Calu3 (cell line): ENCODE measurements at places on chromosomes 12 and 14.

DNA sequence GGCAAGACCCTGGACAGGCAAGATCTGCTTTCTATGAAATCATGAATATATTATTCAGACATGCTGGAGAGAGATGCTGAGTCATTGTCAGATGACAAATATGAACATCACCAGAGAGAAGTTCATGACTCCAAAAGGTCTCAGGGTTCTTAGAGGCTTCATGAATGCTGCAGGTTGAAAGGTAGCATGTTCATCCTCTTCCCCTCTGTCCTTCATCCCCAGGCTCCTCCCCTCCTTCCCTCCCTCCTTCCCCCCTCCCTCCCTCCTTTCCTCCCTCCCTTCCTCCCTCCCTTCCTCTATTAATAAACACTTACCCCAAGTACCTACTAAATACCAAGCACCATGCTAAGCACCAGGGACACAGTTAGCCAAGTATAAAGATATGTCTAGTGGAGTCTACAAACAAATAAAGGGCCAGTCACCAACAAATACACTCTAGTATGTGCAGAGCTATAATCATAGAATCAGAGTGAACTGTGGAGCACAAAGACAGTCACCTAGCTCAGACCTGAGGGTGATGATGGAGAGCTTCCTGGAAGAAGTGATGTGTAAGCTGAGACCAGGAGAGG lies 46.2 kb downstream of the RPH3A start:
- no peak for DNase-seq

DNA sequence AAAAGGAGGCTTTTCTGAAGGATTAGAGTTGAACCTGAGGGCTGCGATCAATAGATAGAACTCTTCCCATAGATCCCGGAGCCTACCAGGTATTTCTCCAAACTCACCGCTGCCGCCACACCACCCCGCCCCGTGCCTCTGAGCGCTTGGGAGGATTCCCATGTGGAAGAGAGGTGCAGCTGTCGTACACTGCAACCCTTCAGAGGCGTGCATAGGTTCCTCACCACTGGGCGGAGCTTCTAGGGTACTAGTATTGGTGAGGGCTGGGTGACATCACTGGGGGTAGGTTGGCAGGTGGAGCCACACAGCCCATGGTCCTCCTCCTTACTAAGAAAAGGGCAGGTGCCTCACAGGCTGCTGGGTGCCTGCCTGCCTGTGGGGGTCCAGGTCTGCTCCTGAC lies 127.0 kb downstream of the TSPAN9 start:
- peak; percentile 13 for DNase-seq

- DNase-seq = peak; percentile 70
Observed at GRCh38 chr14:104805326-104805678, 4.4 kb downstream of the ZBTB42 start.

- peak; percentile 74 for DNase-seq
Observed at GRCh38 chr12:51391283-51392123, at the start of gene GALNT6. GALNT6 (minus strand) TSS chr12:51391406; CDS start chr12:51379781, 11,625 bp downstream.

DNA sequence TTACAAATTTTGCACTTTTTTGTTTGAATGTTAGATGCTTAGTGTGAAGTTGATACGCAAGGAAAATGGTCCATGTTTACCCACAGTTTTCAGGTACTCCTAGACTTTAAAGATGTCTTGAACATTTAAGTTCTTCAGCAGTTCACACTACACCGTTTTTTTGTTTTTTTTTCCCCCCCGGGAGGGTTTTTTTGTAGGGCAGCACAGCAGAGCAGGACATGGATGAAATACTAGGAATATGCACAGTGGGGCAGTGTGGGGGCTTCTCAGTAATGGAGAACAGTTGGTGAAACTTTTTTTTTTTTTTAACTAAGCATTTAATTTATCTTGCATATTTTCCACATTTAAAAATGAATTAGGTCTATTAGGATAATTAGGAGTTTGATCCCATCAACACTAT lies 4.9 kb downstream of the RAN start:
- no peak for DNase-seq

DNA sequence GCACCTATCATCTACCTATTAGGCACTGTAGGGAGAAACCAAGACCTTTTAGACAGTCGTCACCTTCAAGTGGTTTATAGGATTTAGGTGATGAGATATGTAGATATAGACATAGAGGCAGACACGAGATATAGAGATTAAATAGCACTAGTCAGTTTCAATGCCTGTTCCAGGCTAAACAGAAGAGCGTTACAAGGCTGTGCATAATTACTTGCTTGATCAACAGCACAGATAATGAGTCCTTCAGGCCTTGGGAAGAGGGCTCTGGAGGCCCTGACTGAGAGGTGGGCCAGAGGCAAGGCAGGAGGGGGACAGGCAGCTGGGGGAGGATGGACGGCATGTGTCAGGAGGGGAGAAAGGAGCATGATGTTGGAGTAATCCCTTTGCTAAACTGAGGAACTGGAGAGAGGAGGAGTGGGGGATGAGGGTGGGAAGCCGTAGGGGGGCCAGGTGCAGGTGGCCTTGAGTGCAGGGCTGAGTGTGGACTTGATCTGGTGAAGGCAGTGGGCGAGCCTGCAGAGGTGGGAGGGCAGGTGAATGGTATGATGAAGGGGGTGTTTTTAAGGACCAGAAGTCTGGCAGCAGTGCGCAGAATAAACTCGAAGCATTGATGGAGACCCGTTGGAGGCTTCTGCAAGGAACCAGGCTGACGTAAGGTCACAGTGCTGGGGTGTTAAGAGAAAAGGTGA lies 43.9 kb upstream of the ATP23 start:
- no peak for DNase-seq

- DNase-seq = peak; percentile 66
Observed at GRCh38 chr14:69572030-69572840, 2.4 kb downstream of the CCDC177 start.

GRCh38 chr14:100618318-100618693 lies 31.1 kb upstream of the BEGAIN start:
- no peak for DNase-seq

DNA sequence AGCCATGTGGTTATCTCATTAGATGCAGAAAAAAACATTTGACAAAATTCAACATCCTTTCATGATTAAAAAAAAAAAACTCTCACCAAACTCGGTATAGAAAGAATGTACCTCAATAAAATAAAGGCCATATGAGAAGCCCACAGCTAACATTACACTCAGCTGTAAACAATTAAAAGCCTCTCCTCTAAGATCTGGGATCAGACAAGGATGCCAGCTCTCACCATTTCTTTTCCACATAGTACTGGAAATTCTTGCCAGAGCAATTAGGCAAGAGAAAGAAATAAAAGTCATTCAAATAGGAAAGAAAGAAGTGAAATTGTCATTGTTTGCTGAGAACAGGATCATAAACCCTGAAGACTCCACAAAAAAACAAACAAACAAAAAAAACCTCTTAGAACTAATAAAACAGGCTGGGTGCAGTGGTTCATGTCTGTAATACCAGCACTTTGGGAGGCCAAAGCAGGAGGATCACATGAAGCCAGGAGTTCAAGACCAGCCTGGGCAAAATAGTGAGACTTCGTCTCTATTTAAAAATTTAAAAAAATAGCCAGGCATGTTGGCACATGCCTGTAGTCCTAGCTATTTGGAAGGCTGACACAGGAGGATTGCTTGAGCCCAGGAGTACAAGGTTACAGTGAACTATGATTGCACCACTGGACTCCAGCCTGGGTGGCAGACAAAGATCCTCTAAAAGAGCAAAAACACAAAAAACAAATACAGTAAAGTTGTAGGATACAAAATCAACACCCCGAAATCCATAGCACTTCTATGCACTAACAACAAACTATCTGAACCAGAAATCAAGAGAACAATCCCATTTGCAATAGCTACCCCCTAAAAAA lies 114.4 kb downstream of the FOXA1 start:
- no peak for DNase-seq

- DNase-seq = no peak
Observed at GRCh38 chr14:76355771-76356170, 20.2 kb upstream of the ESRRB start.

DNA sequence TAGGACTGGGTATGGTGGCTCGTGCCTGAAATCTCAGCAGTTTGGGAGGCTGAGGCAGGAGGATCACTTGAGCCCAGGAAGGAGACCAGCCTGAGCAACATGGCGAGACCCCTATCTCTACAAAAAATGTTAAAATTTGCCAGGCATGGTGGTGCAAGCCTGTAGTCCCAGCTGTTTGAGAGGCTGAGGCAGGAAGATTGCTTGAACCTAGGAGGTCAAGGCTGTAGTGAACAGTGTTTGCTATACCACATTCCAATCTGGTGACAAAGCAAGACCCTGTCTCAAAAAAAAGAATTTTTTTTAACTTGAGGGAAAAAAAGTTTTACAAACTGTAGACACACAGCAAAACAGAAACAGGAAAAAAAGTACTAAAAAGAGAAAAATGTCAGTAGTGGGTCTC lies 2.3 kb upstream of the MAP3K9 start:
- DNase-seq = no peak

- no peak for DNase-seq
Observed at GRCh38 chr12:114774197-114774596, 90.2 kb upstream of the TBX3 start.

GRCh38 chr12:57839996-57840395 lies 6.5 kb downstream of the CTDSP2 start:
- DNase-seq = no peak

DNA sequence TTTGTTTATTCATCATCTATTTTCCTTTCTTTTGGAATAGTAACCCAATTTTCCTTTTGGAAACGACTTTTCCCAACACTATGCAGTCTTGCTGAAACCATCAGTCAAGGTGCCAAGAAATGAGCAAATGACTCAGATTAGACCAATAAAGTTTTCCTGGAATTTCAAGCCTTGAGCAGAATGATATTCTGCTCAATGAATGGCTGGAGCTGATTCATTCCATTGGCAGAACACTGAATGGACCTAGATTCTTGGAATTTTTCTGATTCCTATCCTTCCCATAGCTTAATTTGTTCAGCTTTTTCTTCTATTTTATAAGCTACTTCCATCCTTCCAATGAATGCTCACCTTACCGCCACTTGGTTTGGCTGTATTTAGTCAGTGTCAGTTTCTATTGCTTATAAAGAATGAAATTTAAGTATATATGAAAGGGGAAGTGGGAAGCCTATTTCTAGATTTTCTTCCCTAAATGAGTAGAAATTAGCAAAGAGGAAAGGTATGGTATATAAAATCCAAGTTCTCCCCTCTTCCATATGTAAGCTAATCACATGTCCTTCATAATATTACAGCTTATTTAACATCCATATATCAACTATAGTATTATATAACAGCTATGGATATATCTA lies 89.0 kb downstream of the C14orf39 start:
- no peak for DNase-seq

DNA sequence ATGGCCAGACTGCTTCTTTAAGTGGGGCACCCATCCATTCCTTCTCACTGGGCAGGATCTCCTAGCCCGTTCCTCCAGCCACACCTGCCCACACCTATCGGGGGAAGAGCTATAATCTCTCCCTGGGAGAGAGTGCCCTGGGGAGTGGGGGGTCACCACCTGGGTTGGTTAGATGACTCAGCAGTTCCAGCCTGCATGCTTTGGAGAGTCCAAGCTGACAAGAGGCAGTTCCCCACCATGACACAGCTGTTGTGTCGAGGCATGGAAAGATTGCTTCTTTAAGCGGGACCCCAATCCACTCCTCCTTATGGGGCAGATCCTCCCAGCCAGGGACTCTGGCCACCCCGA lies 52.6 kb upstream of the PPFIA2 start:
- no peak for DNase-seq

GRCh38 chr12:68447797-68448260 lies 115.7 kb upstream of the MDM1 start:
- no peak for DNase-seq

DNA sequence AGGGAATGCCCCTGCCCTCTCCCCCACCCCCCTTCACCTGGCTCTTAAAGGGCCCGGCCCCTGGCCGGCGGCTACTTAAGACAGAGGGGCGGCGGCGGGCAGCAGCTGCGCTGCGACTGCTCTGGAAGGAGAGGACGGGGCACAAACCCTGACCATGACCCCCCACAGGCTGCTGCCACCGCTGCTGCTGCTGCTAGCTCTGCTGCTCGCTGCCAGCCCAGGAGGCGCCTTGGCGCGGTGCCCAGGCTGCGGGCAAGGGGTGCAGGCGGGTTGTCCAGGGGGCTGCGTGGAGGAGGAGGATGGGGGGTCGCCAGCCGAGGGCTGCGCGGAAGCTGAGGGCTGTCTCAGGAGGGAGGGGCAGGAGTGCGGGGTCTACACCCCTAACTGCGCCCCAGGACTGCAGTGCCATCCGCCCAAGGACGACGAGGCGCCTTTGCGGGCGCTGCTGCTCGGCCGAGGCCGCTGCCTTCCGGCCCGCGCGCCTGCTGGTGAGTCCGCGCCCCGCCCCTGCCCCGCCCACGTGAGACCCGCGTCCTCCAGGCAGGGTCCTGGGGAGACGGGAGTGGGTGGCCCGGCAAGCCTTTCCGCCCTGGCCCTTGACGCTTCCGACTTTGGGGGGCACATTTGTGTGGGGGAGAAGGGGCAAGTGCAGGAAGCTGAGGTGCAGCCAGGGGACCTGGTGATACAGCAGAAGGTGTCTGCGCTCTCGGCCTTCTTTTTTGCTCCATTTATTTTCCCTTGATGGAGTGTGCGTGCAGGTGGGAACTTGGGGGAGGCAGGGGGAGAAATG lies at the start of gene IGFBP6:
Gene IGFBP6 (plus strand): TSS at position 104 of the 790 bp plus-strand sequence. CDS start 51 bp downstream, at position 155.
- DNase-seq = peak; percentile 56

- no peak for DNase-seq
Observed at GRCh38 chr12:27896419-27896990, 76.0 kb downstream of the PTHLH start.

- no peak for DNase-seq
Observed at GRCh38 chr14:74956280-74957072, 1.1 kb upstream of the PGF start.

GRCh38 chr12:32053881-32054624 lies 52.6 kb upstream of the BICD1 start:
- no peak for DNase-seq

DNA sequence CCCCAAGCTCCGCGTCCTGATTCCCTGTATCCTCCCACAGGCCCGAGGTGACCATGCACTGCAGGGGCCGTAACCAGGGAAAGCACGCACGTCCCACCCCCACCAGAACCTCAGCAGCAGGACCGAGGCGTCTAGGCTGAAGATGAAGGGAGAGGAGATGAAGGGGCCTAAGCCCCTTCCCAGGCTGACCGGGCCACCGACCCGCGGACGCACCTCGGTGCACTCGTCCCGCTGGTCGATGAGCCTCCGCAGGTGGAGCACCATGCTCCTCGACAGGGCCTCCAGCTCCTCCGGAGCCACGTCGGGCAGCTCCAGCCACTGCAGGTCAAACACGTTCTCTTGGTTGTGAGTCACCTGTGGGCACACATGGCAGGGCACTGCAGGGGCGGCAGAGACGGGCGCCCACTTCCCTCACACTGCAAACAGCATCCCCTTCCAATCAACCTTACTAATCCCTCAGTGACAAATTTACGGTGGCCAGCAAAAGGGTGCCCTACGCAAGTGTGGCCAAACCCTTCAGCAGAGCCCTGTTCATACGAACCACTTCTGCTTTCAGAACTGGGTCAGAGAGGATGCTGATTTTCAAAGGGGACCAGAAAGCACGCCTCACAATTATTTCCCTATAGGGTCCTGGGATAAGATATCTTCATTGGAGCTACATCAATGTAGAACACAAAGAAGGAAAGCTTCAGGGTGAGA lies 77.8 kb downstream of the CCDC88C start:
- DNase-seq = no peak
